ENCODE measurements at places on chromosomes 2 and 18.

- no peak for DNase-seq
Measured at GRCh38 chr18:48836231-48836805, 114.4 kb downstream of the SMAD7 start.

- DNase-seq, result no peak
Measured at GRCh38 chr18:78368726-78369125, 610.9 kb upstream of the SALL3 start.

DNA sequence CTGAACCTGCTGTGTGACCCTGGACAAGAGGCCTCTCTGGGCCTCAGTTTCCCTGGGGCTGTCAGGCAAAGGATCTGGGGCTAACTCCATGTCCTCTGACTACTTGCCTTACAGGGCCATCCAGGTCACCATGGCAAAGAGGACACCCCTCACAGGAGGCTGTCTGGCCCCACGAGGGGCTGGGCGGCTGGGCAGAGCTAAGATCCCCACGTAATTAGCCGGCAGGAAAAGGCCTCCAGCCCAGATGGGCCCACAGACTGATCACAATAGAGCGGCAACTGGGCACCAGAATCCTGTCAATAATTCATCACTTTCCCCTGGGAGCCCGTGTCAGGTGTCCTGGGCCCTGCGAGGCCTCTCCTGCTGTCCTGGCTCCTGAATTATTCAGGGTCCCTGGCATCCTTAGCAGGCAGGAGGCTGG lies 44.8 kb upstream of the OTOF start:
- no peak for DNase-seq

DNA sequence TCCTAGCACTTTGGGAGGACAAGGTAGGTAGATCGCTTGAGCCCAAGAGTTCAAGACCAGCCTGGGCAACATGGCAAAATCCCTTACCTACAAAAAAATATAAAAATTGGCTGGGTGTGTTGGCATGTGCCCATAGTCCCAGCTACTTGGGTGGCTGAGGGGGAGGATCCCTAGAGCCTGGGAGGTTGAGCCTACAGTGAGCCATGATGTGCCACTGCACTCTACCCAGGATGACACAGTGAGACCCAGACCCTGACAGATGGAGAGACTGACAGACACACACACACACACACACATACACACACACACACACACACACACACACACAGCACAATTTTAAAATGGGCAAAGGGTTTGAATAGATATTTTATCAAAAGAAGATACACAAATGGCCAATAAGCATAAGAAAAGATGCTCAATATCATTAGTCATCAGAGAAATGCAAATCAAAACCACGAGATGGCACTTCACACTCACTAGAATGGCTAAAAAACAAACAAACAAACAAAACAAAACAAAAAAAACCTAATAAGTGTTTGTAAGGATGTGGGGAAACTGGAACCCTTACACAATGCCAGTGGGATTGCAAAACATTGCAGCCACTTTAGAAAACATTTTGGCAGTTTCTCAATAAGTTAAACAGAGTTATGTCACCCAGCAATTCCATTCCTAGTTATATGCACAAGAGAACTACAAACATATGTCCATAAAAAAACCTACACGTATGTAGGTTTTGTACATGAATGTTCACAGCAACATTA lies 42.3 kb downstream of the BAZ2B start:
- no peak for DNase-seq

- DNase-seq, result no peak
Measured at GRCh38 chr2:71898375-71898774, 249.3 kb downstream of the CYP26B1 start.

- no peak for DNase-seq
Measured at GRCh38 chr2:231655488-231655887, 52.8 kb upstream of the PTMA start.

DNA sequence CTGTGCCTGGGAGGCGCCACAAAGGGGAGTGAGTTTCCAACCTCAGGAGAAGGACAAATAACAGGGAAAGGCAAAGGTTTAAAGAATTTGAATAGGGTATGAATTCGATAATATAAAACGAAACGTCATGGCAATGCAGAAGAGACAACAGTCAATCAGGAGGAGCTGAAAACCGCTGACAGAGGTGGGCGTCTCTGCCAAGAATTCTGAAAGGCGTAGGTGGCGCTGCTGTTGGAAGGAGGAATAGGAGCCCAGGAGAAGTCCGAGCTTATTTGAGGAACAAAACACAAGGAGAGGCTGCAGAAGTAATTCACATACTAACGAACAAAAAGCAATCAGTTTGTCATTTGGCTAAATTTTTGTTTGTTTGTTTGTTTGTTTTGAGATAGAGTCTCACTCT lies 485.8 kb upstream of the POU3F3 start:
- DNase-seq, result no peak

- no peak for DNase-seq
Measured at GRCh38 chr18:75790796-75791195, 363.3 kb upstream of the SMIM21 start.

- no peak for DNase-seq
Measured at GRCh38 chr2:209905691-209906090, 96.7 kb upstream of the RPE start.

DNA sequence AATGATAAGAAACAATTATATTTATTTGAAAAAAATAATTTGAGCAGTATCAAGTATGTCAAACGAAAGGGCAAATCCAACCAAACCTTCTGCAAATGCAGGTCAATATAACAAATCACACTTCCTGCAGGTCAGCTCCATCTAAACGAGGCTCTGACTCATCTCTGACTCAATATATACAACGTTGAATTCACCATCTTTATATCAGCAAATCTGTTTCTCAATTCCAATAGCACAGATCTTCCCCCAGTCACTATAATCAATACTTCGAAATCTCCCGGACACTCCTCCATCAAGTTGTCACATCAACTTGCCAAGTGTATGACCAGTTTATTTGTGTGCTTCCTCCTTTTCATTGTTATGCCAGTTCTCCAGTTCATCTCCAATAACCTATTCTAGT lies 388.9 kb downstream of the ZEB2 start:
- no peak for DNase-seq

- DNase-seq, result no peak
Measured at GRCh38 chr18:55136864-55137263, 177.6 kb upstream of the CCDC68 start.

GRCh38 chr18:25019086-25019860 lies 332.7 kb downstream of the ZNF521 start:
- DNase-seq, result no peak

DNA sequence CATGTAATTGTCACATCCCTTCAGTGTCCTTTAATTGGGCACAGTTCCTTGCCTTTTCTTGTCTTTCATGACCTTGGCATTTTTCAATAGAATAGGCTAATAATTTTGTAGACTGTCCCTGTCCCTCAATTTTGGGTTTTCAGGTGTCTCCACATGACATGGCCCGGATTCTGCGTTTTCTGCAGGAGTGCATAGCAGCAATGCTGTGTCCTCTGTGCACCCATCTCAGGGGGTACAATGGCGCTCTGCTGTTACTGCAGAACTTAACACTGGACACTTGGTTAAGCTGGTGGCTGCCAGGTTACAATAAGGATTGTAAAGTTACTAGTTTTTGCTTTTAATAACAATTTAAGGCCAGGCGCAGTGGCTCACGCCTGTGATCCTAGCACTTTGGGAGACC lies 51.3 kb downstream of the INPP5D start:
- no peak for DNase-seq
